Uterus (tissue), 4 donors: ENCODE measurements at places on chromosomes 3 and 15.

DNA sequence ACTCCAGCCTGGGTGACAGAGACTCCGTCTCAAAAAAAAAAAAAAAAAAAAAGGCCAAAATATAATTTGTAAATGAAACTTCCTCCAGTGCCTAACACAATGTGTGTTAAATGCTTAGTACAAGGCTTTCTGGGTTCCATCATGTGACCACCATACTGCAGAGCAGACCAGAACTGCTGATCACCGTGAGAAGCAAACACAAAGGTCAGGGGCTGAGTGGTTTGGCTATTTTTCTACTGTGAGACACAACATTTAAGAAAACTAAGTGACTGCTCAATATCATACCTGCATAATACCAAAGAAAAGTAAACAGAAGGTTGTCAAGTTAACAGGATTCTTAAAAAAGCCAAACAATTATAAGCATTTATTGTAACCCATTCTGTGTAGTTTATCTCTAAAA is 13.2 kb downstream of the ABCC5 start:
- no peak for DNase-seq

DNA sequence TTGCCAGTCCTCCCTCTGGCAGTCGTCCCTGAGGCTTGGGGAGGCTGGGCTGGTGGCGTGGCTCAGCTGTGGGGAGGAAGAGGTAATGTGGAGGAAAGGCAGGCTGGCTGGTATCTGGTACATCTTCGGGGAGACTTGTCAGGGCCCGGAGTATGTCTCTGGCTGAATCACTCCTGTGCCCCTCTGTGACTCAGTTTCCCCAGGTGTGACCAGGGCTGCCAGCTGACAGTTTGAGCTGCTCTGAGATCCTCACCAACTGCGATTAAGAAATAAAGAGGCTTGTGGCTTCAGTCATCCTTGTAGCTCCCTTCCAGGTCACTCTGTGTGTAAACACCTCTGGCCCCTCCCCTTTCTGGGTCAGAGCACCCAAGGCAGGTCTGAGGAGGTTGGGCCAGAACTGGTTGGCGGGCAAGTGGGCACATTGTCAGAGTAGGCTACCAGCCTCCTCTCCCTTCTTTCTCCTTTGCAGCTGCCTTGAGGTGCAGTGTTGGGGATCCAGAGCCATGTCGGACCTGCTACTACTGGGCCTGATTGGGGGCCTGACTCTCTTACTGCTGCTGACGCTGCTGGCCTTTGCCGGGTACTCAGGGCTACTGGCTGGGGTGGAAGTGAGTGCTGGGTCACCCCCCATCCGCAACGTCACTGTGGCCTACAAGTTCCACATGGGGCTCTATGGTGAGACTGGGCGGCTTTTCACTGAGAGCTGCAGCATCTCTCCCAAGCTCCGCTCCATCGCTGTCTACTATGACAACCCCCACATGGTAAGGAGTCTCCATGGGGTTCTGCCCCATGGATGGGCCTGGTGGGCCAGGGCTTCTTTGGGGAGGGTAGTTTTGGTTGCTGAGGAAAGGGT is 3.0 kb downstream of the TEX264 start:
- no peak for DNase-seq

DNA sequence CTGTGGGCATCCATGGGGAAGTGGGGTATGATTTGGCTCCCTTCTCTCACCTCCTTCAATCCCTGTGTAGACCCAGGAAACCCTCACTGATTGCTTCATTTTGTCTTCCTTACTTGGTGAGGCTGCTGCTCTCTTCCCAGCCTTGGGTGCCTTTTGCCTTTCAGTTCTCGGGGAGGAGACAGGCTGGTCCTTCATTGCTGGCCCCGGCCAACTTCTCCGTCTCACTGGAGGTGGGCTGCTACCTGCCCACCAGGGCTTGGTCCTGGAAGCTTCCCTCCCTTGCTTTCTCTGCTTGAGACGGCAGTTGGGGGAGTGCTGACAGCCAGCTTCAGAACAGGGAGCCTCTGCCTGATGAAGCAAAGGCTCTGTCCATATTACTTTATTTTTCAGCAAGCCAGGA is 4.7 kb downstream of the FOXL2 start:
- DNase-seq: no peak

- no peak for DNase-seq
These were observed 8.6 kb upstream of the ZNF621 start for GRCh38 chr3:40516201-40516600.

DNA sequence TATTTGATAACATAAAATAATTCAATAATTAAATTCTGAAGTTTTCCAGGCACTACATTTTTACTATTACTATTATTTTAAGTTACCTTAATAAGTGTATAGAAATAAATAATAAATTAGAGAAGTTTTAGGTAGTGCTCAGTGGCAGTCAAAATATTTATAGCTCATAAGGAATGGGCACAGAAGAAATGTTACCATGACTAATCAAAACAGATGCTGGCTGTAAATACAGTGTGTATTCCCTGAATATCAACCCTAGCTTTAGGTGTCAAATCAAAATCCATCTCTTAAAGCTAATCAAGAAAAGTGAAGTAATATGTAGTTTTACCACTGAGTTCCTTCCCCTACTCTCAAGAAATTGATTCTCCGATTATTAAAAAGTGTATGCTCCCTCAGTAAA is 35.5 kb downstream of the ZBTB20 start:
- no peak for DNase-seq

DNA sequence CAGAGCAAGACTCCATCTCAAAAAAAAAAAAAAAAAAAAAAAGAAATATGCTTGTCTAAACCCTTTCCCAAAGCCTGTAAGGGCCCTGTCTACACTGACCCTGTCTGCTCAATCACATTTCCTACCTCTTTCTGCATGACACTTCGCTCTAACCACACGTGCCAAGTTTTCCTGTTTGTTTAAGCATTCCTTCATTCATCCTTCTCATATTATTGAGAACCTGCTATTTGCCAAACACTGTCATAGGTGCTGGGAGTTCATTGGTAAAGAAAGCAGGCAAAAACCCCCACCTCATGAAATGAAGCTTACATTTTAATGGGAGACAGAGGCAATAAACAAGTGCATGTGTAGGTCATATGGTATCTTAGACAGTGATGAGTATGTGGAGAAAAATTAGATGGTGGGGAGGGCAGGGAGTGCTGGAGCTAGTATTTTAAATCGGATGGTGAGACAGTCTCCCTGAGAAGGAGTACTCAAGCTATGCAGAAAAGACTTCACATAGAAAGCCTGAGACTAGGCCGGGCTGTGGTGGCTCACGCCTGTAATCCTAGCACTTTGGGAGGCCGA is 48.0 kb downstream of the B3GNT5 start:
- no peak for DNase-seq

GRCh38 chr15:31606194-31606669 is 279.6 kb downstream of the KLF13 start:
- no peak for DNase-seq
